ENCODE measurements at places on chromosomes 1 and 21. TPM values are rescaled to one million over a fixed set of nuclear protein-coding genes. Genes with fewer than 3 reads are reported as not detected.

DNA sequence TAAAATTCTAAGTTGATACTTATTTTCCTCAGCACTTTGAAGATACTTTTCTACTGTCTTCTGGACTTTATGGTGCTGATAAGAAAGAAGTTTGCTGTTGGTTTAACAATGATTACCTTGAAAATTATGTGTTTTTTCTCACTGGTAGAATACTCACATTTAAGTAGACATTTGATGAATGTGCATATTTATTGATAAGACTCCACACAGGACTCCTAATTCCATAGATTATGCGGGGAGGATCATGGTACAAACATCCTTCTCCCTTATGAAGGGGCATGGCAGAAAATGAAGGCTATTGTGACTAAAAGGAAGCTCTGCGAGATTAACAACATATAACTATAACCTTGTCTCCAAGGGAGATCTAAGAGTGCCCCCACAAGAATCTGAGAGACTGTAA is 28.5 kb upstream of the ALDH9A1 start:
- no peak for DNase-seq

RRAGC gene
- 13.6 TPM for total RNA-seq

DNA sequence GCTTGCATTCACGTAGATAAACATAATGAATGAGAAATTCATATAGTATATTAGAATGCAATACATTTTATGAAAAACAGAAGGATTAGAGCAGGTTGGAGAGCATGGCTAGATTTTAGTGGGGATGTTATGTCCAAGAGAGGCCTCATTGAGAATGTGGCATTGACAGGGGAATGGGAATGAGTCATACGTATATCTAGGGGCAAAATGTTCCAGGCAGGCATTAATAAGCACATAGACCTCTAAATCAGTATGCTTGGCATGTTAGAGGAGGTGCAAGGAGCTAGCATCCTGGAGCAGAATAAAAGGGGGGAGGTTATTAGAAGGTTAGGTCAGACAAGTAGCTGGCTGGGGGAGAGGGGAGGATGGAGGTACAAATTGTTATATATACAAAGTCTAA is 93.0 kb downstream of the USH2A start:
- no peak for DNase-seq

GJC2 gene
- total RNA-seq, result 5.9 TPM

DNA sequence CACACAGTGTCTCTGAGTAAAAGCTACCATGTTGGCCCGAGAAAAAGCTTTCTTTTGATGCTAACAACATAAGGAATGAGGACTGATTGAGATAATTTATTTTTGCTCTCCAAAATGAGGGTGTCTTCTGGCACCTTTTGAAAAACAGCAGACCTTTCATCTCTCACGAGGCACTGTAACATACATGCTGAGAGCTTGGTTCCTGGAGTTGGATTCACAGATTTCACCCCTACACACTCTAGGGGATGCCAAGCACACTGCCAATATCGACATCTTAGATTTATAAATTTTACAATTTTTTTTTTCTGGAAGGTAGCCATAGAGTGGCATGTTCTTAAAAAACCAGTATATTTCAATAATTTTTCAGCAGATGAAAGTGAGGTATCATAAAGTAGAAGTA is 408.3 kb downstream of the DSCAM start:
- no peak for DNase-seq

- DNase-seq, result no peak
These were observed 2.4 kb upstream of the DPT start for GRCh38 chr1:168731244-168731953.

DNA sequence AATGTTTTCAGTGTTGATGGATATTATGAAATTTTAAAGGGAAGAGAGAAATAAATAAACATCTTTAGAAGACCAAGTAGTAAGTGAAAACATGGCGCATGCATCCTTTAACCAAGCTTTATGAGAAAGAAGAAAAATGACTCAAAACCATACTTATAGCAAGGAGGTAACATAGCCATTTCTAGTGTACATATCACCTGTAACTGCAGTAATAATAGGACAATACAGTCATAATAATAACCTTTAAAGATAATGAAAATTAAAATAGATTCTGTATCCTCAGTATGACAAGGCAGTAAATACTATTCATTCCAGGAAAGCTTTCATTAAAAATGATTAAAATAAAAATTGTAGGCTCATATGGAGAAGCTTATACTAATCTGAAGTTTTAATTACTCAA is 141.2 kb downstream of the COL24A1 start:
- no peak for DNase-seq

DNA sequence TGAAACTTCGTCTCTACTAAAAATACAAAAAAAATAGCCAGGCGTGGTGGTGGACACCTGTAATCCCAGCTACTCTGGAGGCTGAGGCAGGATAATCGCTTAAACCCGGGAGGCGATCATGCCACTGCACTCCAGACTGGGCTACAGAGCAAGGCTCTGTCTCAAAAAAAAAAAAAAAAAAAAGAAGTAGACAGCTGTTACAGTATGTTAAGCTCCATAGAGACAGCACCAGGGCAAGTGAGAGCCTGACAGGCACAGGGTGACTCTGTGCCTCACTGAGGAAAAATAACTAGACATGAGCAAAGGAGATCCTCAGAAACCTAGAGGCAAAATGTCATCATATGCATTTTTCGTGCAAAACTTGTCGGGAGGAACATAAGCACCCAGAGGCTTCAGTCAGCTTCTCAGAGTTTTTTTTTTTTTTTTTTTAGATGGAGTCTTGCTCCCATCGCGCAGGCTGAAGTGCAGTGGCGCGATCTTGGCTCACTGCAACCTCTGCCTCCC is 9.0 kb upstream of the PRDX1 start:
- DNase-seq, result no peak

ANGPTL1 gene
- not detected for total RNA-seq

FLG2 gene
- not detected for total RNA-seq

GRCh38 chr1:244356376-244356775 is 95.3 kb downstream of the ADSS2 start:
- no peak for DNase-seq

DNA sequence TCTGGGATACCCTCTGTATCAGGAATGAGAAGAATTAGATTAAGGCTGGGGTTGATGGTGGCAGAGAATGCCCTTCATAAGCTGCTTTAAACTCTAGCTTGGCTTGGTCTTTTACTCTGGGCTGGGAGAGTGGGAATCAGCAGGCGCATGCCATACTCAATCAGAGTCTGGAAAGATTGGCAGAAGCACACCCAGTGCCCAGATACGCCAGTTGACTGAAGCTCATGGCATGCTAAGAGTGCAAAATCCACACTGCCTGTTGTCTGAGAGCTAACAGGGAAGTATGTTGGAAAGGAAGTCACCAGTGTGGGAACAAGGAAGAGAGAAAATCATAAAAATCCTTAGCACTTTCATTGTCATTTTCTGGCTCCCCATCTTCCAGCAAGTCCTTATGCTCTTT is 53.0 kb downstream of the HMCN1 start:
- no peak for DNase-seq

- DNase-seq, result no peak
These were observed 544.6 kb downstream of the AMY1C start for GRCh38 chr1:104294259-104294658.

PGLYRP4 gene
- not detected for total RNA-seq

DNA sequence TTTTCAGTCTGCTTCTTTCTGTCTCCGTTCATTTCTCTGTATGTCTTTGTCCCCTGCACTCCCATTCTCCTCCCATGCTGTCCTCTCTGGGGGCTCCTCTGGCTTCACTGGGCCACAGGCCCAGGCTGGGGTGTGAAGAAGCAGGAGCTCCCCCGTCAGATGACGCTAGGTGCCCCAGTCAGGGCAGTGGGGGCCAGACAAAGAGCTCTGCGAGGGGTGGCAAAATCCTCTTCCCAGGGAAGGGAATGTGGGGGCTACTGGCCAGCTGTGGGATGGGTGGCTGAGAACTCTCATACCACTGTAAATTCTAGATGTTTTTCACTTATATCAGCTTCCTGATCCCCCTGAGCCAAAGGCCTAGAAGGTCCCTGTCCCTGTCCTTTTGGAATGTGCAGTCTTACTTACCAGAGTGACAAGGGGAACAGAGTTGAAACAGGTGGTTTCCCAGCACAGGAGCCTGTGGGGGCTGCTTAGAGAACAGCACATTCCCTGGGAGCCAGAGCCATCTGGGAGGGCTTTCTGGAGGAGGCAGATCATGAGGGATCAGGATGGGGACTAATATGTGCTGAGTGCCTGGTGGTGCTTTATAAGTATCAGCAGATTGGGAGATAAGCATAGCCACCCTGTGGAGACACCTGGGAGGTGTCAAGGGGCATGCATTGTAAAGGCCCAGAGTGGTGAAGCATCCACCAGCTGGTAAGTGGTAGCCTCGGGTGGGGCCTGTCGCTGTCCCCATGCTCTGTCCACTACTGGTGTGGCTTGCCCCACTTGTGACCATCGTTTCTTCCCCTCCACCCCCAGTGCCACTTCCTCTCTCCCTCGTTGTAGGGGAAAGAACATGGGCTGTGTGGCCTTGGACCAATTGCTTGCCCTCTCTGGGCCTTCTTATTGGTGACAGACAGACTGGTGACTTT is 10.1 kb upstream of the PADI1 start:
- DNase-seq, result no peak

EFNA4 gene
- total RNA-seq, result 1.4 TPM

C1orf116 gene
- 0.27 TPM for total RNA-seq

AIM2 gene
- total RNA-seq, result 0.43 TPM

MIXL1 gene
- total RNA-seq, result not detected

DNA sequence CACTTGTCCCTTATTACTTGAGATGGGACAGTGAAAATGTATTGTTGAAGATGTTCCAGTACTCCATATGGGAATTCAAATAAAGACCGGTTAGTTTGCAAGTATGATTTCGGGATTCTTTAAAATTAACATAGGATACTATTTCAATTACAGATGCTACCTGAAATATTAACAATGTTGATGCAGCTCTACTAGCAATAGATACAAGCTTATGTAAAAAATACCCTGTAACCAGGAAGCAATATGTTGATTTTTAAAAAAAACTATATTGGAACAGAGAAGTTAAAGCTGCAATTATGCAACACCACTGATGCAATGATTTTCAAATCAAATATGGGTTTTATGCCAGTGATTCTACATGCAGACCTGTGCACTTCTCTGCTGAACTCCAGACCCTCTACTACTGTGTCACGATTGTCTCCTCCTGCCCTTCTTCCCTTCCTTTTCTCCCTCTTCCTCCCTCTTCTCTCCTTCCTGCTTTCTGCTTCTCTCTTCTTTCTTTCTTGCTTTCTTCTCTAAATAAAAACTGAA is 179.2 kb downstream of the ATP6V1G3 start:
- no peak for DNase-seq

DNA sequence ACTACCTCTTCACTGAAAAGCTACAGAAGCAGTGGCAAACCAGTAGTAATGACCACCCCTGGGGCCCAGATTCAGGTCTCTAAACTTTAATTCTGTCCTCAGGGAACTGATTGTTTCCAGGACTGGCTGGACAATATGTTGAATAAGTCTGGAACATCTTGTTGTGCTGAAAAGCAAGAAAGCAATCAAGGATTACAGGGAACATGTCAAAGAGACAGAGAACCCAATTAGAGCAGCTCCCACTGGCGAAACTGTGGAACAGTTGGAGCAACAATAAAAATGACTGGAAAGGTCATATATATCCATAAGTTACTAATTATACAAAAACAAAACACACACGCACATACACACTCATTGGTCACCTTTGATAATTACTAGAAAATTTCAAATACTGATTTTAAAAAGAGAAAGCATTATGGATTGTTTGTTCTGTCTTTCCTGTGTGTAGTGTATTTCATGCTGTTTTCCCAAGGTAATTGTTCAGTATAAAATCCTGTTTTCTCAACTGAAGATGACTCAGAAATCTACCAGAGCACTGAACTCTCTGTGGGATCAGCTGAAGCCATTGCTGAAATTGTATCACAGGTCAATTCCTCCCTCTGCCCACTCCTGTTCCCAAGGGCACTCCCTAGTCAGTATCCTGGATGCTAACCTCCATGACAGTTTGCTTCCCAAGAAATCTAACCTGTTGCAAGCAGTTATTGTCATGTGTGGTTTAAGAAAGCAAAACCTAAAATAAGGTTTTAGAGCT is 83.6 kb upstream of the RGS1 start:
- no peak for DNase-seq

DNA sequence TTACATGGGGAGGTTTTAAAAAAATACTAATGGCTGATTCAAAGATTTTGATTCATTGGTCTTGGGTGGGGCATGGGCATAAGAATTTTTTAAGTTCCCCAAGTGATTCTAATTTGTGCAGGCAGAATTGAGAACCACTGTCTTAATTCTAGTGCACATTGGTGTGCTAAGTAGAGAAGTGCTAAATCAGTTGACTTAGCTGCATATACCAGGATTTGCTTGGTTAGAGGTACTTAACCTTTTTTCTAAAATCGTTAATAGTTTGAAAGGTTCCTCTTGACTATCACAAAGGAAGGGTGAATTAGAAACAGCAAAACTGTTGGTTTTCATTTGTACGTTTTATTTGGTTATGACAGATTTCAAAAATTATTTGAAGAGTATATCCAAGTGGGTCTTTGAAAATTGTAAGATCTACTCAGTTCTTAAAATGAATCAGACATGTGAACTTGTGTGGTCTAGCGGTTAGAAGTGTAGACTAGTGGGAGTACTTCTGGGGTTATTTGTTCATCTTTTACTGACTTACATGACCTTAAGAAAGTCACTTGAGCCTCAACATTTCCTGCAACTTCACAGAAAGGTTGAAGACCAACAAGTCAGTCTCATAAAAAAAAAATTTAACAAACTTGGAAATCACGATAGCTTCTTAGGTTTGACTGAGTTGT is 66.7 kb downstream of the RPAP2 start:
- DNase-seq, result no peak

GRCh38 chr1:56533621-56534020 is 45.7 kb downstream of the PLPP3 start:
- DNase-seq, result no peak

MYOG gene
- not detected for total RNA-seq

DNA sequence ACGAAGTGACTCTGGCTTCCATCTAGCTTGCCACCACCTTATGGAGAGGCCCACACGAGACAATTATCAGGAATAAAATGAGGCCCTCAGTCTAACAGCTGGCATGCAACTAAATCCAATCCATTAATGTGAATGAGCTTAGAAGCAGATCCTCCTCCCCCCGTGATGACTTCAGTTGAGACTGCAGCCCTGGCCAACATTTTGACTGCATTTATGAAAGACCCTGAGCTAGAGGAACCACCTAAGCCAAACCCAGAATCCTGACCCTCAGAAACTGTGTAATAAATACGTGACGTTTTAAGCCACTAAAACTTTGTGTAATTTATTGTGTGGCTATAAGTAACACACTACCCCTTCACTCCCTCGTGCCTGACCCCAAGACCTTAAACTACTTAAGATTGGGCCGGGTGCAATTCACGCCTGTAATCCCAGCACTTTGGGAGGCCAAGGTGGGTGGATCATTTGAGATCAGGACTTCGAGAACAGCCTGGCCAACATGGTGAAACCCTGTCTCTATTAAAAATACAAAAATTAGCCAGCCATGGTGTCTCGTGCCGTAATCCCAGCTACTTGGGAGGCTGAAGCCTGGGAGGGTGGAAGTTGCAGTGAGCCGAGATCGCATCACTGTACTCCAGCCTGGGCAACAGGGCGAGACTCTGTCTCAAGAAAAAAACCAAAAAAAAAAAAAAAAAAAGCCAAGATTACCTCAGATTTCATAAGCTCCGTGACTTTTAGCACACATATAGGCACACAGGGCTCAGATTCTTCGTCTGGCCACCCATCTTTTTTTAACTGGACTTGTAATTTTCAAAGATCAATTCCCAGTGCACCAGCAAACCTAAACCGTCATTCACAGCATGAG is 72.5 kb downstream of the ENAH start:
- DNase-seq, result no peak

GRCh38 chr1:204493145-204493983 is 1.2 kb downstream of the PIK3C2B start:
- DNase-seq, result no peak

KRTAP21-2 gene
- total RNA-seq, result not detected

Measured in CD8-positive, alpha-beta T cell (primary cell).